Right ventricle myocardium inferior (tissue), 1 donor: ENCODE measurements at places on chromosomes 2 and 18. TPM values are rescaled to one million over a fixed set of nuclear protein-coding genes. Genes with fewer than 3 reads are reported as not detected.

The GNLY gene
- 3.4 TPM for total RNA-seq

The GNAL gene
- total RNA-seq = 5.1 TPM

The GLI2 gene
- total RNA-seq = 2.2 TPM

The FN1 gene
- total RNA-seq = 92.2 TPM

The LOXHD1 gene
- total RNA-seq = 0.35 TPM

The CEBPZOS gene
- total RNA-seq = 65.0 TPM

The UGT1A3 gene
- total RNA-seq = not detected

The CROCC2 gene
- total RNA-seq = not detected

The DYNAP gene
- total RNA-seq = not detected

The IL37 gene
- total RNA-seq = not detected
